ENCODE measurements at places on chromosomes 3 and 15.

DNA sequence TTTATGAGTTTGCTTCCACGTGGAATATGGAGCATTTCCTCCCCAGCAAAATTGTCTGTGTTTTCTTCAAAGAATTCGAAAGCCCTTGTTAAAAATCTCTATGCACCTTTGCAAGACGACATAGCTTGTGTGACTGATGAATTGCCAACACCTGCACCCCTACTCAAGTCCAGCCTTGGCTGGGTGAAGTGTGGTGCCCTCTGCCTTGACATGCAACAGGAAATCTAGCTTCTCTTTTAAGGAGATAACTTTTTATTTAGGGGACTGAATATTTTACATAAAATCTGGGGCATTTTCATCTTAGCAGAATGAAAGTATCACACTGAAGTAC is 647 bp downstream of the HMG20A start:
- no peak for DNase-seq

- DNase-seq: no peak
Measured at GRCh38 chr3:195203606-195204005, 67.4 kb downstream of the XXYLT1 start.

DNA sequence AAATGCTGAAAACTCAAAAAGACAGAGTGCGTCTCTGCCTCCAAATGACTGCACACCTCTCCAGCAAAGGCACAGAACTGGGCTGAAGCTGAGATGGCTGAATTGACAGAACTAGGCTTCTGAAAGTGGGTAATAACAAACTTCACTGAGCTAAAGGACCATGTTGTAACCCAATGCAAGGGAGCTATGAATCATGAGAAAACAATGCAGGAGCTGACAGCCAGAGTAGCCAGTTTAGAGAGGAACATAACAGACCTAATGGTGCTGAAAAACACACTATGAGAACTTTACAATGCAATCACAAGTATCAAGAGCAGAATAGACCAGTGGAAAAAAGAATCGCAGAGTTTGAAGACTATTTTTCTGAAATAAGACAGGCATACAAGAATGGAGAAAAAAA is 10.1 kb upstream of the AVEN start:
- no peak for DNase-seq

DNA sequence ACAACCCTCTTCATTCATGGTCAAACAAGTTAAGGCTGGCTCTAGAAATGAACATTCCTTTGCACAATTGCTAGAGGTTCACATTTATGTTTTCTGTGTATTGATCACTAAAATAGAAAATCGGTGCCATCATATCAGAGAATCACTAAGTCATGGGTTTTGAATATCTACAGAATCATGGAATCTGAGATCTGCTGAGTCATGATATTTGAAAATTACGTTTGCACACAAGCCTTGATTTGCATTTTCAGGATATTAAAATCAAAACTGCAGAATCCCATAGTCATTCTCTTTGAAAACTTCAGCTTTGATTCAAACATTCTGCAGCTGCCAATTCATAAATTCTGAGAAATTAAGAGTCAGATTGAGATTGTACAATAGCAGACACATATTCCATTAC is 26.1 kb upstream of the CHRNA7 start:
- DNase-seq: no peak

DNA sequence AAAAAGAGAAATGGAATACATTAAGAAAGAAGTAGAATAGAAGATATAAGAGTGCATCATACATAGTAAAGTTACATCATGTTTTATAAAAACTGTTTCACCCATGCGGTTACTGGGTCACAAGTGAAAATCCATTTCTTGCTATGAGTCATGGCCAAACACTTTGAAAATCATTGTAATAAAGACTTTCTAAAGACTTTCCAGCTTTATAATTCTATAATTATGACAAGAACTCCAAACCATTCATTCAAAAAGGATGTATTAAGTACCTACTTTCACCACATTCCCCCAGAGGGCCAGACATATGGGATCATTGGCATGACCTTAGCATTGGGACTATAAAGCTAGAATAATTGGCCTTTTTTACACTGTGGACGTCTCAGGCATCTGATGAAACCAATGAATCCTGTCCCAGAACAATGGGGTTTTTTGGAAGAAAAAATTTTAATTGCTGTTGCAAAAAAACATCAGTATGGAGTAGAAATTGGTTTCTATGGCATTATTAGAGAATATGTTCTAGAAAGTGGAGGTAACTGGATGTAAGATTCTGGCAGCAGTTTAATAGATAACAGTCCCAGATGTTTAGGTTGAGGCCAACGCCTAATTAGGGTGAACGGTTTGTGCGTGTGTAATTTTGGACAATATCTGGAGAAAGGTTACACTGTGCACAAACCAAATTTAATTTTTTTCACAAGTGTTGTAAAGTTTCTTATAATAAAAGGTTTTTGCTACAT is 3.3 kb upstream of the SKIC8 start:
- no peak for DNase-seq

DNA sequence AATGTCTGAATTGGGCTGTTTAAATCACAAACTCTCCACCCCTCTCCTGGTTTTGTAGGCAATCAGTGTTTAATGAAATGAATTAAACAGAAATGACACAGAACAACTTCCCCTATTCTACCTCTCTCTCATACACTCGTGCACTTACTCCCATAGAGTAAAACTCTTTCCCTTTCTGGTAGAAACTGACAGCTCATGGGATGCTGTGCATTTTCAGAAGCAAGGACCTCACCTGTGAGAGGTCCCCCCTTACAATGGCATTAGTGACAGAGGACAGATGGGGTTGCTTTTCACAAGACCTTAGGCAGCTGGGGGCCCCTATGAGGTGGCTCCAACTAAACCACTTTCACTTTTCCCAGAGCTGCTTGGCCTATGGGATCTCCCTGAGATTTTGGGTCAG is 31.9 kb downstream of the PARP16 start:
- no peak for DNase-seq

GRCh38 chr3:73498764-73499622 is 125.7 kb downstream of the PDZRN3 start:
- DNase-seq: no peak

- DNase-seq: no peak
Measured at GRCh38 chr15:36769098-36769497, 189.7 kb downstream of the CDIN1 start.

DNA sequence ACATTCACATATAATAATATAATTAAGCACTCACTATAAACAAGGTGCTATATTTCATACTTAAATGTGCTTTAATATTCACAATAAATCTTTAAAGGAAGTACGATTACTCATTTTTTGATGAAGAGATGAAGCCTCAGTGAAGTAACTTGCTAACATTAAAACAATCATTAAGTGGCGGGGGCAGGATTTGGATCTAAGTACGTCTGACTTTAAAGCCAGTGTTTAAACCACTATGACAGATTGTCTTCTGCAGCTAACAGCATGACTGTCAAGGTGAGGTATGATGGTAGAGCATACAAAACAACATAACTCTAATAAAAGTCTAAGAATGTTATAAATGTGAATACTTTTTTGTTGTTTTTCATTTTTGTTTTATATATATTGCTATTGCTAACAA is 862.1 kb downstream of the ROBO1 start:
- DNase-seq: no peak

DNA sequence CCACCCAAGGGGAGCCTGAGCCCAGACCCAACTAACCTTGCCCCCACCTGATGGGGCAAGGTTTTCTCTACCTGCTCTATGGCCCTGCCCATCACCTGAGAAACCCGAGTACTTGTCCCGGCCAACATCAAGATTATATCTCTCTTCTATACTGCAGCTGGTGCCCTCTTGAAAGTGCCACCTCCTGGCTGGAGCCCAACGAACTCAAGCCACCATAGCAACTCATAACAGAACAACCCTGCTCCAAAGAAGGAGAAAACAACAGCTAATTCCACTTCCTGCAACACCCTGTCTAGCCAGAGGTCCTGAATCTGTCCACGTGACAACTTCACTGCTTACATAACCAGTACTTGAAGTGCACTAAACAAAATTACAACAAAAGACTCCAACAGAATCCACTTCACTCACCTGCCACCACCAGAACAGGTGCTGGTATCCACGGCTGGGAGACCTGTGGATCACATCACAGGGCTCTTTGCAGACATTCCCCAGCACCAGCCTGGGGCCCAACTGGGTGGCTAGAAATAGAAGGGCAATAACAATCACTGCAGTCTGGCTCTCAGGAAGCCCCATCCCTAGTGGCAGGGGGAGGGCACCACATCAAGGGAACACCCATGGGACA is 49.2 kb downstream of the PIERCE2 start:
- DNase-seq: no peak

DNA sequence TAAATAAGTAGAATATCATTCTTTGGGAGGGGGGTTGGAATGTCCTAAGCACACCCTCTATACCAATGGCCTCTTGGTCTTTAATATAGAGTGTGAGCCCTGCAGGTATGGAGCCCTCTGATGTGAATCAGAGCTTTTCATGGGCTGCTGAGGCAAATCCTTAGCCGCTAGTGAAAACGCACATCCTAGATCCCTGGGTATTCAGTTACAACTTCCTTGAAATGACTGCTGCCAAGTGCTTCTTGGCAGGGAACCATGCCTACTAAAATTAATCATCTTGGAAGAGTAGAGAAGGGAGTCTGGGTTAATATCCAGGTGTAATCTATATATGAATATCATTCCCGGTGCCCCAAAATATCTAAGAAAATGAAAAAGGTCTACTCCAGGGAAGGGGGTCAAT is 109.1 kb downstream of the POLQ start:
- DNase-seq: no peak

- DNase-seq: no peak
Measured at GRCh38 chr15:69500339-69500738, 47.7 kb downstream of the RPLP1 start.

DNA sequence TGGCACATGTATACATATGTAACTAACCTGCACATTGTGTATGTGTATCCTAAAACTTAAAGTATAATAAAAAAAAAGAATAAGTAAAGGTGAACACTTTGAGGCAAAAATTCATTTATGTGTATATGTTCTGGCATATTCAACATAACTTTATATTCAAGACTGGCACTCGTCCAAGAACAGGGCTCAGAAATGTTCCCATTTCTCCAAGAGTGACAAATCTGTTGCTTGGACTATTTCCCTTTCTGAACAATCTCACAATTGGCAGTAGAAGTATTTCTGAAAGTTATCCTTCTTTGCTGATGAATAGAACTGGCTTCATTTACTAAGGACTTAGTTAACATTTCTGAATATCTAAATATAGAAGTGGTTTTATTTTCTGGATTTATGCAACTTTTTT is 212.8 kb downstream of the ADAMTSL3 start:
- no peak for DNase-seq

- DNase-seq: no peak
Measured at GRCh38 chr3:131503320-131503635, 507 bp upstream of the MRPL3 start.

- DNase-seq: no peak
Measured at GRCh38 chr3:72230774-72231379, 445.9 kb upstream of the PROK2 start.

GRCh38 chr3:143083781-143084180 is 35.8 kb upstream of the CHST2 start:
- DNase-seq: no peak

DNA sequence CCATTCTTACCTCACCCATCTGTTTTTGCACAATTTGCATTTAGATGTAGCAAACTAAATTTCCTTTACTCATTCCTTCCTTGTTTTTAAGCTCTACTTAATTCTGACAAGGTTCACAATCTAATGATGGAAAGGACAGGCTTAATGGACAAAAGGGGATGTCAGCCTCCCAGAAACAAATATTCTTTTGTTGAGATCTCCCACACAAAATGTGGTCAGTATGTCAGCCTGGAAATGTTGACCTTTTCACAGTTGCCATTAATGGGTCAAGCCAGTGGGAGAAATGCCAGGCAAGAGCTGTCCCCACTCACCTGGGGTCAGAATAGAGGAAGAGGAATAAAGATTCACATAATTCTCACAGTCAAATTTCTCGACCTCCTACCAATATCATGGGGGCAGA is 27.0 kb downstream of the WWTR1 start:
- no peak for DNase-seq

GRCh38 chr3:134872440-134873388 is 77.7 kb downstream of the EPHB1 start:
- no peak for DNase-seq

DNA sequence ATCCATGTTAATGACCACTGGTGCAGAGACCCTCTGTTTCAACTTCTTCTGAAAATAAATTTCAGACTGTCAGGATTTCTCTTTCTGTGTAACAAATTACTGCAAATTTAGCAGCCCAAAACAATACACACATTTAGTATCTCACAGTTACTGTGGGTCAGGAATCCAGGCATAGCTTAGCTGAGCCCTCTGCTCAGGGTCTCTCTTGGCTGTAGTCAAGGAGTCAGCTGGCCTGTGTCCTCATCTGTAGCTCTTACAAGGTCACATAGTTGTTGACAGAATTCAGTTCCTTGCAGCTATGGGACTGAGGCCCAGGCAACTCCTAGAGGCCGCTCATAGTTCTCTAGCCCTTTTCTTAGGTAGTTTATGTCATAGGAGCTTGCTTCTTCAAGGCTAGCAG is 51.9 kb downstream of the NKIRAS1 start:
- DNase-seq: no peak

DNA sequence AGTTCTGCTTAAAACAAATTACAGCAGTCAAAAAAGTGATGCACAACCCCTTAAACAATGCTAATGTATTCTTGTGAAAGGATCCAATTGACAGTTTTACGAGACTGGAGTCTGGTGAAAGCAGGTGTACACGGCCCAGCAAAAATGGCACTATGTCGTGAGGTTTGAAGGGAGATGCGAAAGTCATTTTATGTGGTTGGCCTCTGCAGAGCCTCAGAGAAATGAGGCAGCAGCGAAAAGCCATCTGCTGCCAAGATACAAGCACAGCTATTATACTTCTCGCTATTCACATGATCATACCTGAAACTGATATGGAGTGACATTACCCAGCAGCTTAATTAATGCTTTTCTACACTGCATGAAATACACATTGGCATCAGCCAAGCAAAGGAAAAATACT is 36.4 kb downstream of the MECOM start:
- no peak for DNase-seq

DNA sequence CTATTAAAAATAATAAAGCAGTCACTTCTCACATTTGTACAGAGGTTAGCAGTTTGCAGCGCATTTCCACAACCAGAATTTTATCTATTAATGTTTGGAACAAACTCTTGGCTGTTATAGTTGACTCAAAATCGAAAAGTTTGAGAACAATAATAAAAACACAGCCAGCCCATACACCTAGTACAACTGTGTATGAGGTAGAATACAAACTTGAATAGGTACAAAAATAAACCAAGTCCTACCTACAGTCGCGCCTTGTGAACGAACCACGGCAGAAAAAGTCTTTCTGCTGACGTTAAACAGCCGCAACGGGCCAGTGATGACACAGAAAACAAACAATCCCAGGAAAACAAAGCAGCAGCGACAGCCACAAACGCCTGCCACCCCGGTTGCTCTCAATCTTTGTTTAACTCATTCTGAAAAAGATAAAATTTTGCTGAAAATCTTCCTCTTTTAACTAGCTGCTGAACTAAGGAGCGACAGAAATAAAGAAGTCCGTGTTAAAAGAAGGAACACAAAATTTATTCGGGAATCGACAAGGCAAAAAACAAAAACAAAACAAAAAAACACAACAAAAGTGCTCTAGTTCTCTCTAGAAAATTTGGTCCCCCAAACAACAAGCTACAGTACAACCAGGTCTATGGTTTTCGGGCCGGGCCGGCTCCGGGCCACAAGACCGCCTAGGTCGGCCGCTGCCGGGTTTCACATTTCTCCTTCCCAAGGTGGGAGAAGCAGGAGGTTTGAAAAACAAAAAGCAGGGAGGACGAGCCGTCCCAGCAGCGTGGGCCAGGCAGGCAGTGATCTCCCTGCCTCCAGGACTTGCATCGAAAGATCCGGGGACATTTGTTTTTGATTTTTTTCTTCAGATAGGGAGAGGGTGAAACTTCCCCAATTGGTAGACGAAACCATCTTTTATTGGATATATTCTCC is 2.9 kb downstream of the FOXL2 start:
- DNase-seq: no peak

GRCh38 chr15:89888214-89888804 is 5.5 kb downstream of the AP3S2 start:
- DNase-seq: no peak

Data from T-helper 9 cell (primary cell).